ENCODE measurements at places on chromosomes 7 and 10.

DNA sequence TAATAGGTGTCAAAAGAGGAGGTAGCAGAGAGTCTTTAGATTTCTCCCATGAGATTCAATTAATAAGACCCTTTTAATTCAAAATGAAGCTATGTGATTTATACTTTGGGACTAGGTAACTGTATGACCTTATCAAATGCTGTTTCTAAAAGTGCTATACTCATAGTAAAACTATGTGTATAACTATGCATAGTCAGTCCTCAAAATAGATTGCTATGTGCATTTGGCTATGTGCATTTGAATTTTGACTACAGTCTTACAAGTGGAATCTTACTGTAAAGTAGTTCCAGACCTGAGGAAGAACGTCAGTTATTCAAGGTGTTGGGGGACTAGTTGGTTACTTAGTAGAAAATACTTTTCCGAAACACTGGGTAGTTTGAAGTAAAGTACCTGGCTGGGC is 36.9 kb downstream of the ADD3 start:
- no peak for DNase-seq

GRCh38 chr7:139246905-139247304 is 15.9 kb downstream of the UBN2 start:
- no peak for DNase-seq

GRCh38 chr7:75878769-75879611 is at the start of gene RHBDD2:
Gene RHBDD2, plus strand, starts transcription at chr7:75879034. Its CDS starts 49 bp downstream, at chr7:75879083.
- DNase-seq: peak; percentile 93

DNA sequence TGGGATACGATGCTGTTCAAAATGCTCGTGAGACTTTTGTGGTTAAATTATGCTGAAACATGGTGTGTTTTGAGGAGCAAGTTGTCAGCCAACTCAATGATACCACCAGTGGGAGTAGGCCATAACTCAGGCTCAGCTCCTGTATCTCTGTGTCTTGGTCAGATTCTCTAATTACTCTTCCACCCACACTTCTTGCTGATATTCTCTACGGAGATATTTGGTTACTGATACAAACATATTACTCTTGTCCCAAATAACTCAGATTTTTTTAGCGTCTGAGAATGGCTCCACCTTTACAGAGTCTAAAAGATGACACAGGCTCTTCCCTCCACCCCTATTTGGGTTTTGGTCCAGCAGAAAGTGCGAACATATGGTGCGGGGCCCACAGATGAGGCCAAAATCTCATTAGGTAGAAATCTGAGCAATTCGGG is 168.9 kb downstream of the PKD1L1 start:
- no peak for DNase-seq

- DNase-seq: no peak
Measured at GRCh38 chr10:33215154-33215553, 119.3 kb downstream of the NRP1 start.

DNA sequence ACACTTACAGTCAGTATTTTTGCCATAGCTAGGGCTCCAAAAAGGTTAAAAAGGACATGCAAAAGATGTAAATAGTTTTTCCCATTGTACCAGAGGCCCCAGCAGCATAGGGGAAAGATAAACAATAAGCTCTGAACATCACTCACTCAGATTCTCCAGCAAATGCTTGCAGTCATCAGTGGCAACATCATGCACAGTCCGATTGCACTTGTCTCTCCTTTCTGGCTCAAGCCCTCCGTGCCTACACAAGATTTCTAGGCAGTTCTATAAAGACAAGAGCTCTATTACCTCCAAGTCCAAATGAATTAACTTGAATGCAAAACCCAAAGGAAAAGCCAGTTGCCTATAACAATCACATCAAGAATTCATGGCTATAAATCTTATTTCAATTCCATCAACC is 106.3 kb downstream of the CTTNBP2 start:
- DNase-seq: no peak
